ENCODE measurements at places on chromosomes 2 and 18.

DNA sequence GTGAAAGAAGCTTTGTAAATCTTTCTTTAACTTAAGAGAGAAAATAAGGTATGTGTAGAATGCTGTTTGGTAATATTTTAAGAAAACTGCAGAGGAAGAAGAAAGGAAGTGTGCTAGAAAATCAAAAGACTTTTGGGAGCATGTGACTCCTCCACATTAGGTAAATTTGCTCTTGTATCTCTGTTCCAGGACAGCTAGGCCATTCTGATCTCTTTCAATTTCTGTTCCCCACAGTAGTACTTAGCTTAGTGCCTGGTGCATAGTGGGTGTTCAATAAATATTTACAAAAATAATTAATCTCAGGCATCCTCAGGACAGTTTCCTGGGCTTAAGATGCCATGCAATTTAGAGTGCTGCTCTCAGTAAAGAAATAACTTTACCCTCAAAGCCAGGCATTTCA lies 105.0 kb downstream of the GPD2 start:
- DNase-seq, result no peak

GRCh38 chr2:7915302-7916091 lies 766.4 kb upstream of the ID2 start:
- DNase-seq, result no peak

- DNase-seq, result no peak
These were observed 4.0 kb downstream of the YES1 start for GRCh38 chr18:808086-808485.

DNA sequence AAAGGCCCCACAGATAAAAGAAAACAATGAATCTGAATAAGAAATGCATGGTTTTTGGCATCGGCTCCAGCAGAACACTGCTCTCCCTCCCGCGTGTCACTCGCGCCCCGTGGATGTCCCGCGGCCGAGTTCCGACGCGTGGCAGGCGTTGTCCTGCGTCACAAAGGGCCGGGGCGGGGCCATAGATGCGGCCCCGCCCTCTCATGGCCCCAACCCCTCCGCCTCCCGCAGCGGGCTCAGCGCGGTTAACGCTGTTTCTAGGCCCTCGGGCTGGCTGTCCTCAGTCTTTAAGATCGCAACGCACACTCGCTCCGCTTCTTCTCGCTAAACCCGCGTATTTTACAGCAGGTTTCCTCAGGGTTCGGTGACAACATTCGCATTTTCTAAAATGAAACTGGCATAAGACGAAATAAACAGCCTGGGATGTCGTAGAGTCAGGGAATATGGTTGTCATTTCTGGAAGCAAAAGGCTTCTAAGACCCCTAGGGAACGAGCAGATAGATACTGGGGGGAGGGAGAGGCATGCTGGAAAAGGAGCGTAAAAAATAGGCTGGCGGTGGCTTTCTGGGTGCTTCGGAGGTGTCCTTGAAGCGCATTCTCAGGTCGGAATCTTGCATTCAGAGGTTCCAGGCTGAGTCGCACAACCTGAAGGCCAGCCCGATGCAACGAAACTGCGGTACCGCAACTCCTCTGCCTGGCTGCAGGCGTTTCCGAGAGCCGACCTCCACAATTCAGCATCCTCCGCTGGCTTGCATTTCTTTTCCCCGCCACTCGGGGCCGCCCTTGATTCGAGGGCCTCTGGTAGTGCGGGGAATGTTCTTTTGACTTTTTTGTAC lies at the start of gene FKBP7:
Gene FKBP7 (minus strand): TSS at position 162 of the 836 bp plus-strand sequence. CDS start 101 bp downstream, at position 61.
- DNase-seq, result peak; percentile 94

GRCh38 chr18:75830828-75831227 lies 403.3 kb upstream of the SMIM21 start:
- DNase-seq, result no peak
